Dermis microvascular lymphatic vessel endothelial cell (primary cell): ENCODE measurements at places on chromosomes 11 and 22. TPM values are rescaled to one million over a fixed set of nuclear protein-coding genes. Genes with fewer than 3 reads are reported as not detected.

OR51B2 gene
- total RNA-seq = not detected in 2 replicates

KCNE3 gene
- 0.51 and 1.0 TPM in 2 replicates for total RNA-seq

MFRP gene
- not detected in 2 replicates for total RNA-seq

DNAJB13 gene
- total RNA-seq = 0.13 TPM in 1 of 2 replicates, not detected in the other

RASSF10 gene
- 4.8 and 11.8 TPM in 2 replicates for total RNA-seq

MPPED1 gene
- total RNA-seq = not detected in 2 replicates

FGF3 gene
- total RNA-seq = not detected in 2 replicates

RIBC2 gene
- total RNA-seq = 0.25 and 0.39 TPM in 2 replicates

RBMXL2 gene
- total RNA-seq = not detected in 2 replicates

PNPLA5 gene
- total RNA-seq = not detected in 2 replicates

HYLS1 gene
- total RNA-seq = 5.6 and 5.8 TPM in 2 replicates

CDKN1C gene
- total RNA-seq = 19.4 and 58.8 TPM in 2 replicates

OPCML gene
- total RNA-seq = not detected in 2 replicates

PUS3 gene
- 7.4 and 7.6 TPM in 2 replicates for total RNA-seq

NEFH gene
- total RNA-seq = 0.13 TPM in 2 replicates

STK33 gene
- 0.25 and 0.64 TPM in 2 replicates for total RNA-seq

PIH1D2 gene
- 0.51 and 1.2 TPM in 2 replicates for total RNA-seq
